Naive B cell (primary cell): ENCODE measurements at places on chromosomes 5 and 9. TPM values are rescaled to one million over a fixed set of nuclear protein-coding genes. Genes with fewer than 3 reads are reported as not detected.

C5orf34 gene
- polyA plus RNA-seq, result 2.5 TPM

TMEM171 gene
- not detected for polyA plus RNA-seq

HTR1A gene
- polyA plus RNA-seq, result not detected

FAM221B gene
- not detected for polyA plus RNA-seq

LHX3 gene
- polyA plus RNA-seq, result not detected

OCLN gene
- polyA plus RNA-seq, result 0.11 TPM

IL7R gene
- 1.5 TPM for polyA plus RNA-seq

PCDHA1 gene
- polyA plus RNA-seq, result not detected

C5orf58 gene
- polyA plus RNA-seq, result not detected

ADAMTS2 gene
- not detected for polyA plus RNA-seq

SH3GL2 gene
- not detected for polyA plus RNA-seq

KIF20A gene
- polyA plus RNA-seq, result not detected

PCDHB1 gene
- not detected for polyA plus RNA-seq

OR1B1 gene
- polyA plus RNA-seq, result not detected

WDR38 gene
- not detected for polyA plus RNA-seq

IFNB1 gene
- polyA plus RNA-seq, result not detected

CXCL14 gene
- not detected for polyA plus RNA-seq

NMRK1 gene
- 16.5 TPM for polyA plus RNA-seq

SCGB3A2 gene
- polyA plus RNA-seq, result not detected

SMIM27 gene
- 74.5 TPM for polyA plus RNA-seq

CFAP157 gene
- polyA plus RNA-seq, result not detected

PCDHB3 gene
- not detected for polyA plus RNA-seq

FRMPD1 gene
- polyA plus RNA-seq, result not detected

GLDC gene
- 2.2 TPM for polyA plus RNA-seq

FOXD4L3 gene
- polyA plus RNA-seq, result not detected

GMCL2 gene
- not detected for polyA plus RNA-seq

ENTPD2 gene
- polyA plus RNA-seq, result not detected

AIF1L gene
- polyA plus RNA-seq, result not detected

CCL28 gene
- polyA plus RNA-seq, result 16.4 TPM

COL27A1 gene
- polyA plus RNA-seq, result not detected

TEX48 gene
- not detected for polyA plus RNA-seq

SLC27A6 gene
- not detected for polyA plus RNA-seq

GRIN3A gene
- polyA plus RNA-seq, result 0.03 TPM

IFNA21 gene
- polyA plus RNA-seq, result not detected

ZNF883 gene
- polyA plus RNA-seq, result 3.2 TPM

TTLL11 gene
- polyA plus RNA-seq, result 10.9 TPM

SNCAIP gene
- polyA plus RNA-seq, result not detected

SYNPO gene
- 1.5 TPM for polyA plus RNA-seq

PTGER4 gene
- 29.3 TPM for polyA plus RNA-seq

HEMGN gene
- polyA plus RNA-seq, result not detected

RAD23B gene
- polyA plus RNA-seq, result 25.4 TPM

IRX4 gene
- not detected for polyA plus RNA-seq

MLANA gene
- polyA plus RNA-seq, result 0.16 TPM

LCN12 gene
- not detected for polyA plus RNA-seq

FOXI1 gene
- not detected for polyA plus RNA-seq

SETD9 gene
- polyA plus RNA-seq, result 1.6 TPM

TTF1 gene
- polyA plus RNA-seq, result 4.3 TPM

FAM193B gene
- 5.1 TPM for polyA plus RNA-seq

DAP gene
- polyA plus RNA-seq, result 48.6 TPM

TNFAIP8 gene
- 336 TPM for polyA plus RNA-seq

HK3 gene
- polyA plus RNA-seq, result 0.23 TPM

IL4 gene
- polyA plus RNA-seq, result not detected

N4BP3 gene
- 4.6 TPM for polyA plus RNA-seq

SPAG8 gene
- polyA plus RNA-seq, result 1.2 TPM

AK8 gene
- polyA plus RNA-seq, result 0.70 TPM

PCDHGB2 gene
- polyA plus RNA-seq, result not detected

TPPP gene
- polyA plus RNA-seq, result not detected

TBC1D13 gene
- 39.7 TPM for polyA plus RNA-seq
